Breast epithelium (tissue), 4 donors: ENCODE measurements at places on chromosomes 2 and 18. TPM values are rescaled to one million over a fixed set of nuclear protein-coding genes. Genes with fewer than 3 reads are reported as not detected.

The CXCR4 gene
- total RNA-seq: 25.8 TPM

DNA sequence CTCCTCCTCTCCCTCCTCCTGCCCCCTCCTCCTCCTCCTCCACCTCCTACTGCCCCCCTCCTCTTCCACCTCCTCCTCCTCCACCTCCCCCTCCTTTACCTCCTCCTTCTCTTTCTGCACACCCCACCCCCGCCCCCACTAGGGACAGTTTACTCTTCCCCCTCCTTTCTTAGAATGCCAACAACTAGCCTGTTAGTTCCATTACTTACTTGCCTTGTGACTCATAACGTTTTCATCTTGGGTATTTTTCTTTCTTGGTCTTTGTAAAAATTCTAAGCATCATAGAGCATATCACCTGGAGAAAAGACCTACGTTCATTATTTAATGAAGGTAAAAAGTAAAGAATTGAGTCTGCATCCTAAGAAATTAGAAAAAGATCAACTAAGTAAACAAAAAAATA, 165.3 kb downstream of the NEDD4L start:
- H3K27ac ChIP-seq: no peak overlapping the region
- no peak for DNase-seq
- H3K27me3 ChIP-seq: no peaks in the 10 kb centered on the region
- no peak overlapping the region for H3K4me3 ChIP-seq
- no peaks in the 10 kb centered on the region for H3K4me1 ChIP-seq
- H3K36me3 ChIP-seq: no peaks in the 10 kb centered on the region

DNA sequence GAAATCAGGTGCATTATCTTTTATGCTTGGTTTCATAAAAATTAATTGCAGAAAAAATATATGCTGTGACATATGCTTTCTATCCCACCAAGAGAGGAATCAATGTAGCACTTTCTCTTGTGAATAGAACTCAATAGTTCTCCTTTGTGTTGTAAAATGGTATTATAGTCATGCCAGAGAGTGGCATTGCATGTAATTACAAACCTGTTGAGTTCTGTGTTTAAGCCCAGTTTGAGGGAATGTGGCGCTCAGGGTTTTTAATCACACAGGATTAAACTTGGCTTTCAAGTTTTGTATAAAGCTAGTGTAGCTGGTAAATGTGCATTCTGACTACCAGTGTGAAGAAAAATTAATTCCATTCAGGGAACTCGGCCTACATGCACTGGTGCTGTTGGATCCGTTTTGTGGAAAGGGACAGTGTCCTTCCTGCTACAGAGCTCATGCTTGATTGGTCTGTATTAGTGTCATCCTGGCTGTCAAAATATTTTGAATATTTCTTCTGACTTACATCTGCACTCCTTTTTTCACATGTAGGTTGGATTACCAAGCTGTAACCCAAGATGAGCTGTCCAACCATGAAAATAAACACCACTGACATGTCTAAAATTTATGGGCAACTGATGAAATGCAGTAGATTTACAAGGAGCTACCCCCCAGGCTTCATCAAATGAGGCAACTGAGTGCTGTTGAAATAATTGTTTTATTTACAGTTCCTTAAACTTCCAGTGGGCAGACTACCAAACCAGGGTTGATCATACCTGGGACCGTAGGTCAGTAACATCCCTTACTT, 80.3 kb downstream of the SLC4A3 start:
- H3K4me3 ChIP-seq: no peak overlapping the region
- no peaks in the 10 kb centered on the region for H3K4me1 ChIP-seq
- no peaks in the 10 kb centered on the region for H3K36me3 ChIP-seq

GRCh38 chr2:54158311-54158710, 42.9 kb downstream of the ACYP2 start:
- no peak overlapping the region for H3K4me3 ChIP-seq
- H3K4me1 ChIP-seq: no peaks in the 10 kb centered on the region
- H3K36me3 ChIP-seq: no peaks in the 10 kb centered on the region
- no peak overlapping the region for H3K27ac ChIP-seq

GRCh38 chr18:35936951-35937350, 35.5 kb upstream of the RMP24 start:
- DNase-seq: no peak
- no peak overlapping the region for H3K4me3 ChIP-seq
- no peaks in the 10 kb centered on the region for H3K4me1 ChIP-seq
- H3K27ac ChIP-seq: no peak overlapping the region

The ASB18 gene
- not detected for total RNA-seq

- no peaks in the 10 kb centered on the region for H3K4me1 ChIP-seq
- DNase-seq: no peak
- no peak overlapping the region for H3K27ac ChIP-seq
- H3K27me3 ChIP-seq: no peaks in the 10 kb centered on the region
- no peak overlapping the region for H3K4me3 ChIP-seq
Observed at GRCh38 chr2:116917196-116917595, 897.3 kb upstream of the DDX18 start.

- no peaks in the 10 kb centered on the region for H3K4me1 ChIP-seq
- DNase-seq: no peak
- H3K27me3 ChIP-seq: no peaks in the 10 kb centered on the region
- H3K36me3 ChIP-seq: no peaks in the 10 kb centered on the region
Observed at GRCh38 chr2:154549869-154550268, 148.6 kb upstream of the KCNJ3 start.

GRCh38 chr2:197798187-197798586, 6.2 kb upstream of the PLCL1 start:
- no peak overlapping the region for H3K27ac ChIP-seq
- DNase-seq: no peak
- H3K4me1 ChIP-seq: no peaks in the 10 kb centered on the region

DNA sequence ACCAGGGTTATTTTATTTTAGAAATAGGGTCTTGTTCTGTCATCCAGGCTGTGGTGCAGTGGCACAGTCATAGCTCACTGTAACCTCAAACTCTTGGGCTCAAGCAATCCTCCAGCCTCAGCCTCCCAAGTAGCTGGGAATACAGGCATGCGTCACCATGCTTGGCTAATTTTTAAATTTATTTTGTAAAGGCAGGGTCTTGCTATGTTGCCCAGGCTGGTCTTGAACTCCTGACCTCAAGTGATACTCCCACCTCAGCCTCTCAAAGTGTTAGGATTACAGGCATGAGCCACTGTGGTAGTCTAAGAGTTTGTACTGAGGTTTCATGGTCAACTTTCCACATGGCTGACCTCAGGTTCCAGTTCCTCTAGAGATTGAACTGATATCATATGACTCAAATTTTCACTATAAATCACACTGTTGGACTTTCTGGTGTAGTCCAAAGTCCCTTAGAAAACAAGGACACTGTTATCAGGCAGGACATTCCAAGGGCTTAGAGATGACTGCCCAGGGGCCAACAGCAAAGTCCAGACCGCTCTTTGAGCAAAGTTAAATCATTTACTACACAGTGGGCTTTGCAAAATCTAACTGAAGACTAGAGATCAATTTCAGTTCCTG, 82.0 kb upstream of the MEX3C start:
- H3K27me3 ChIP-seq: no peaks in the 10 kb centered on the region
- no peak overlapping the region for H3K4me3 ChIP-seq
- no peak overlapping the region for H3K27ac ChIP-seq
- H3K36me3 ChIP-seq: no peaks in the 10 kb centered on the region
- no peaks in the 10 kb centered on the region for H3K4me1 ChIP-seq

The CTAGE1 gene
- not detected for total RNA-seq

- peak overlapping the region; percentile 96 for H3K27ac ChIP-seq
- no peaks in the 10 kb centered on the region for H3K36me3 ChIP-seq
- H3K4me1 ChIP-seq: no peaks in the 10 kb centered on the region
- DNase-seq: no peak
Observed at GRCh38 chr2:58047373-58047935, 848 bp downstream of the VRK2 start.

DNA sequence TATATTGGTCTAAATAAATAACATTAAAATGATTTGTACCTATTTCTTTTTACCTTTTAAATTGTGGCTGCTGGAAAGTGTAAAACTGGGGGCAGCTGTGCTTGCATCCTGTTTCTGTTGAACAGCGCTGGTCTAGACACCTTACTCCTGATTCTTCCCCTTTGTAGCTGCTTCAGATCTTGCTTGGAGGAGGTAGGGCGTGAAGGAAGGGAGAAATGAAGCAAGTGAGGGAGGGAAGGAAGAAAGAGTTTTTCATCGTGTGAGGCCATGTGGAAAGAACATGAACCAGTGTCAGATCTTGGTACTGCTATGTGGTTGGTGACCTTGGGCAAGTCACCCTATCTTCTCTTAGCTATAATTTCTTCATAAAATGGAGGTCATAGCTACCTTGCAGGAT, 89.0 kb upstream of the SEC11C start:
- no peak for DNase-seq
- no peaks in the 10 kb centered on the region for H3K4me1 ChIP-seq
- no peaks in the 10 kb centered on the region for H3K27me3 ChIP-seq
- no peak overlapping the region for H3K27ac ChIP-seq
- H3K36me3 ChIP-seq: no peaks in the 10 kb centered on the region
- no peak overlapping the region for H3K4me3 ChIP-seq

- H3K4me1 ChIP-seq: no peaks in the 10 kb centered on the region
- H3K27me3 ChIP-seq: no peaks in the 10 kb centered on the region
- no peak for DNase-seq
Observed at GRCh38 chr2:140526575-140526974, 1604.2 kb downstream of the LRP1B start.

The ARHGAP25 gene
- total RNA-seq: 10.8 TPM

DNA sequence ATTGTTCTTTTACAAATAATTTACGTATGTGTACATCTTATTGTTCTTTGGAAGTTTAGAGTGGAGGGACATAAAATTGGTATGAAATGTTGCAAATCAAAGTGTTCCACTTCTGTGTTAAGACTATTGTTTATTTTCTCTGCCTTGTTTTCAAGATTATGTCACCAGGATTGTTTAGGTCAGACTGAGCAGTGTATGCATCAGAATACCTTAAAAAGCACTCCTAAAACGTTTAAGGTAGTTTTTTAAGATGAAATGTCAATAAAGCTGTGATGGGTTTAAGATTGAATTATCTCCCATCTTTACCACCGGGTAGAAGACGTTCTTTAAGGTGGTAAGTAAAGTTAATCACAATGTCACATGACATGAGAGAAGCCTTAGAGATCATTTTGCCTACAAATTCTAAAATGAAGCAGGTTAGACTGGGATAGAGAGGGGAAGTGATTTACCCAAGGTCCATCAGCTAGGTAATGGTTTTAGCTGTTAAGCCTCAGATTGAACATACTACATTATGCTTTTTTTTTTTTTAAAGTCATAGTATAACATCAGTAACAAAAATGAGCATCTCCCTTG, 10.6 kb downstream of the VAPA start:
- no peak for DNase-seq
- H3K27ac ChIP-seq: no peak overlapping the region
- no peaks in the 10 kb centered on the region for H3K36me3 ChIP-seq
